MCF 10A (cell line): ENCODE measurements at places on chromosomes 16 and 17. TPM values are rescaled to one million over a fixed set of nuclear protein-coding genes. Genes with fewer than 3 reads are reported as not detected.

DNA sequence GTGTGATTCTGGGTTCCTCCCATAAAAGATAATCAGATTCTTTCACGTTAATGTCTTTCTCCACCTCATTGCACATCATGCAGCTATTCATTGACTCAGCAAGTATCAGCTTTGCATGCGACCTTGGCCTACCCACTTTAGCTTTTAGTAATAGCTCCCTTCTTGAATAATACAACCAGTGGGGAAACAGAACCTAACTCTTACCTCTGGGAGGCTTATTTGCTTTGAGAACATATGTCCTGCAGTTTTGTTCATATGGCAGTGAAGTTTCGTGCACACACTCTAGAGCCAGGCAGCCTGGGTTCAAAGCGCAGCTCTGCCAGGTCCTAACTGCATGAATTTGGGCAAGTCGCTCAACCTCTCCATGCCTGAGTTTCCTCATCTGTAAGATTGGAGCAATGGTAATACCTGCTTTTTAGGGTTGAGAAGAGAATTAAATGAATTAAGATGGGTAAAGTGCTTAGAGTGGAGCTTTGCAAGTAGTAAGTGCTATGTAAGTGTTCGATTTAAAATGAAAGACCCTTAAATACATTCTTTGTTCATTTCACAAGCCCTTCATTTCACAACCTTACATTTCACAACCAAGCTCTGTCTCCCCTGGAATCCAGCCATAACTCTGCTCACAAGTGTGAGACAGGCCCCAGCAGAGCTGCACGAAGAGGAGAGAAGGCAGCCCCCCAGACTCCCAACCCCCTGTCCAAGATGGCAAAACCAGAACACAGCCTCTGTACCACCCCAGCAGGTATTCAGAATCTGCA is 29.3 kb downstream of the MAPT start:
- peak; percentile 70 for DNase-seq
- H3K4me1 ChIP-seq = no peaks in the 10 kb centered on the region
- H3K36me3 ChIP-seq = no peaks in the 10 kb centered on the region
- H3K4me3 ChIP-seq = no peak overlapping the region
- peaks cover 41% of the 10 kb centered on the region for H3K27me3 ChIP-seq

DNA sequence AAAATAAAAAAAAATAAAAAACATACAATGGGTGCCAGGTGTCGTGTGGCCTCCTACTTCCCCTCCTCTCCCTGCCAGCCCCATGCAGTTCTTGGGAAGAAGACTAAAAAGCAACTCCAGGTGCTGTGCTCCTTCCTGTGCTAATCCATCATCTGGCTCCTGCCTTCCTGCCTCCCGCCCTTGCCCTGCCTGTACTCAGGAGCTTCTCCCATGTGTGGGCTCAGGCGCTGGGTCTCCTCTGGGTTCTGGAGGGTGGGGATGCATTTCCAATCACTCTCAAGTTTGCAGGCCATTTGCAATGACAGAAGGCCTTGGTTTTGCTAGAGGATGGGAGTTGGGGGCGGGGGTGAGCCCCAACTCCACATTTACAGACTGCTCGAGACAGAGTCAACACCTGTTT is 122.9 kb downstream of the SDK2 start:
- peaks cover 75% of the 10 kb centered on the region for H3K27me3 ChIP-seq
- no peaks in the 10 kb centered on the region for H3K4me1 ChIP-seq
- no peaks in the 10 kb centered on the region for H3K36me3 ChIP-seq
- no peak overlapping the region for H3K4me3 ChIP-seq
- no peak for DNase-seq

The PRSS8 gene
- 24.6 and 32.6 TPM in 2 replicates for total RNA-seq

DNA sequence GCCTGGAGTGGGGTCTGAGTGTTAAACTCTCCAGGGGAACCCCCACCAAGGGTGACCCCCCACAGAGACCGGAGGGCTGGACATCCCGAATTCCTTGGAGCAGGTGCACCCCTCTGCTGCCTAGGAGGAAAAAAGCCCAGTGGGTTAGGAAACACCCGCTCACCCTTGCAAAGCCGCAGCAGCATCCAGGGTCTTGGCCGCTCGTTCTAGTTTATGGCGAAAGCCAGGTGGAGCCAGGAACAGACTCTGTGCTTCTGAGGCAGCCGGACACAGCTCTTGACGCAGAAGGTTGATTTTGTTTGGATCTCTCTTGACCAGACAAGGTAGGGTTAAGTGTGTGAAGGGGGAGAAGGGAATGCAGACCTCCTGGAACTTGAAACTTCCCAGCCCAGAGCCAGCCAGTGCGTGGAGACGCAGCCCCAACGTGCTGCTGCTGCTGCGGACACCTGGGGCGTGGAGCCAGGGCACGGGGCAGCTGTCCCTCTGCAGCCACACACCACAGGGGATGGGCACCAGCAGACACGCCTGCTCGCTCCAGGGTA is 154.5 kb downstream of the LAT start:
- H3K27me3 ChIP-seq = peaks cover 13% of the 10 kb centered on the region
- no peak for DNase-seq
- H3K4me1 ChIP-seq = no peaks in the 10 kb centered on the region
- H3K36me3 ChIP-seq = no peaks in the 10 kb centered on the region
- no peak overlapping the region for H3K4me3 ChIP-seq

DNA sequence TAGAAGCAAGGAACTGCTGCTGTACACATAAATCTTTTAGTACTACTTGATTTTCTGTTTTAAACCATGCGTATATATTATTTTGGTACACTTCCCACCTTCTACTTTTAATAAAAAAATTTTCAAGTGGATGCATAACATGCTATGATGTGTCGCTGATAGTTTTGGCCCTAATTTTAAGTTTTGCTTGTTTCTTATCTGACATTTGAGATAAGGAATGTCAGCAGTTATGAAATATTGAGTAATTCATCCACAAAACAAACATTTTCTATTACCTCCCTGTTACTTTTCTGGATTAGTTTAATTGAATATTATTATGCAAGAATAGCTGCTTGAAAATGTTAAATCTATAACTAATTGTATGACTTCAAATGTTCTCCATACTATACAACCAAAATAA is 35.8 kb downstream of the N4BP1 start:
- peaks cover 36% of the 10 kb centered on the region for H3K4me1 ChIP-seq
- H3K27me3 ChIP-seq = no peaks in the 10 kb centered on the region
- H3K4me3 ChIP-seq = no peak overlapping the region

The C16orf89 gene
- not detected in 2 replicates for total RNA-seq

The CCL5 gene
- not detected in 2 replicates for total RNA-seq

GRCh38 chr16:27640277-27640600 is 90.3 kb downstream of the KATNIP start:
- H3K27ac ChIP-seq = no peak overlapping the region
- peak; percentile 45 for DNase-seq
- no peaks in the 10 kb centered on the region for H3K4me1 ChIP-seq
- H3K27me3 ChIP-seq = no peaks in the 10 kb centered on the region

GRCh38 chr17:79832218-79833109 is 6.8 kb downstream of the CBX4 start:
- DNase-seq = no peak
- H3K27me3 ChIP-seq = no peaks in the 10 kb centered on the region
- H3K36me3 ChIP-seq = peaks cover 50% of the 10 kb centered on the region
- H3K27ac ChIP-seq = no peak overlapping the region
- H3K4me3 ChIP-seq = peak overlapping the region; percentile 47

- no peaks in the 10 kb centered on the region for H3K4me1 ChIP-seq
- H3K36me3 ChIP-seq = no peaks in the 10 kb centered on the region
- H3K27ac ChIP-seq = no peak overlapping the region
- no peaks in the 10 kb centered on the region for H3K27me3 ChIP-seq
These were observed 76.9 kb downstream of the TEX14 start for GRCh38 chr17:58614859-58615459.

The PIK3R6 gene
- total RNA-seq = not detected in 2 replicates

- no peak for DNase-seq
- no peaks in the 10 kb centered on the region for H3K36me3 ChIP-seq
- no peak overlapping the region for H3K27ac ChIP-seq
- no peak overlapping the region for H3K4me3 ChIP-seq
- H3K27me3 ChIP-seq = no peaks in the 10 kb centered on the region
These were observed 10.6 kb downstream of the GPRC5B start for GRCh38 chr16:19874026-19874425.

The HOXB7 gene
- total RNA-seq = not detected in 2 replicates
